ENCODE measurements at places on chromosomes 4 and X.

- H3K4me3 ChIP-seq, result no peak overlapping the region
- peaks cover 9% of the 10 kb centered on the region for H3K27me3 ChIP-seq
- H3K27ac ChIP-seq, result no peak overlapping the region
- H3K36me3 ChIP-seq, result no peaks in the 10 kb centered on the region
- no peak for DNase-seq
Observed at GRCh38 chr4:109985993-109986974, 73.6 kb downstream of the EGF start.

GRCh38 chr4:11198516-11199305 is 230.0 kb downstream of the HS3ST1 start:
- DNase-seq, result no peak
- H3K4me3 ChIP-seq, result no peak overlapping the region
- H3K27ac ChIP-seq, result no peak overlapping the region
- no peaks in the 10 kb centered on the region for H3K27me3 ChIP-seq
- H3K4me1 ChIP-seq, result no peaks in the 10 kb centered on the region

GRCh38 chr4:182085051-182085480 is 158.1 kb upstream of the TENM3 start:
- no peak overlapping the region for H3K4me3 ChIP-seq
- no peaks in the 10 kb centered on the region for H3K27me3 ChIP-seq
- H3K27ac ChIP-seq, result no peak overlapping the region
- DNase-seq, result no peak

- no peaks in the 10 kb centered on the region for H3K4me1 ChIP-seq
- DNase-seq, result no peak
- H3K4me3 ChIP-seq, result no peak overlapping the region
- H3K27me3 ChIP-seq, result no peaks in the 10 kb centered on the region
- H3K27ac ChIP-seq, result no peak overlapping the region
- no peaks in the 10 kb centered on the region for H3K36me3 ChIP-seq
Observed at GRCh38 chr4:82241534-82241933, 132.3 kb downstream of the HNRNPD start.

DNA sequence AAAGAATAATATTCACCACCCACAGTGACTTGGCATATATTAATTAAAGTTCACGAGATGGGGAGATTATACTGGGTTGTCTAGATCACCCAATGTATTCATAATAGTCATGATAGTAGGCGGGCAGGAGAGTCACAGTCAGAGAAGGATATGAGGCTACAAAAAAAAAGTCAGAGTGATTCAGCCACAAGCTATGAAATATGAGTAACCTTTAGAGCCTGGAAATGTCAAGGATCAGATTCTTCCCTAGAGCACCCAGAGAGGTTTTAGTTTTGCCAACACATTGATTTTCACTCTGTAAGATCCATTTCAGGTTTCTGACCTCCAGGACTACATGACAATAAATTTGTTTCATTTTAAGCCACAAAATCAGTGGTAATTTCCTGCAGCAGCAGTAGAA is 501.9 kb downstream of the GABRG1 start:
- no peak for DNase-seq
- no peaks in the 10 kb centered on the region for H3K27me3 ChIP-seq
- H3K36me3 ChIP-seq, result no peaks in the 10 kb centered on the region

DNA sequence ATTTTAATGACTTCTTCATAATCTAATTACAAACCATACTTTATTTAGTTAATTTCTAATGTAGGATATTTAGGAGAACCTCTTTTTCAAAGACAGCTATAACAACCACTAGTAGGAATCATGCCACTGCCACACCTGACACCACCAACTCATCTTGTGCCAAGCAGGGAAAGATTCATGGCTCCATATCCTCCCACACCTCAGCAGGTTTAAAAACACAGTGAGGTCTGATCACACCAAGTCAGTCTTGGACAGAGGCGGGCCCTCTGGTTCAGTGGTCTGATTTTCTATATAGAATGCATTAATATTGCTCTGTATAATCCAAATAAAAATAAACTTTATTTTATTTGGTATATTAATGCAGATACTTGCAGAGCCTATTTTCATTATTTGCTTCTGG is 227.7 kb upstream of the TTC29 start:
- DNase-seq, result no peak
- H3K4me3 ChIP-seq, result no peak overlapping the region

- H3K27me3 ChIP-seq, result no peaks in the 10 kb centered on the region
- DNase-seq, result no peak
- no peaks in the 10 kb centered on the region for H3K36me3 ChIP-seq
- H3K4me1 ChIP-seq, result peaks cover 45% of the 10 kb centered on the region
- no peak overlapping the region for H3K27ac ChIP-seq
Observed at GRCh38 chr4:94559351-94559806, 107.6 kb downstream of the PDLIM5 start.

DNA sequence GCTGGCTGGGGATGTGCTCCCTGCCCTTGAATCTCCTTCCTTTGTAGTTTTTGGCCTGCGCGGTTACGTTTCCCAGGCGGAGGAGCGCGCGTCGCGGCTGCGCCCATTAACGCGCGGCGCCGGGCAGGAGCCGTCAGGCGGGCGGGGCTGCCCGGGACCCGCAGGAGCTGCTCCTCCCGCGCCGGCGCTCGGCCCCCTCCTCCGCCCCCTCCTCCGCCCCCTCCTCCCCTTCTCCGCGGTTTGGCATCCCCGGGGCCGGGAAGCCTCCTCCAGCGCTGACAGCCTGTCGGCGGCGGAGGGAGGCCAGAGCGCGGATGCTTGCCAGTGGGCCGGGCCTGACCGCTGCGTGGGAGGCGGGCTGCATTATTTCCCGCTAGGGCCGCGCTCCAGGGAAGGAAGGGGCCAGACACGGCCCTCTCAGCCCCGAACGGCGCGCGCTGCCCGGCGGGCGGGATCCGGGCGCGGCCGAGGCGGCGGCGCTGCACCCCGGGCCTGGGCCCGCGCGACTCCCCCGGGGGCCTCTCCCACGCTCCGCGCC is at the start of gene DCLK2:
TSS of gene DCLK2 (plus strand) at position 405 of the 538 bp plus-strand sequence. CDS start 583 bp downstream, outside the sequence.
- H3K27me3 ChIP-seq, result no peaks in the 10 kb centered on the region
- peak within 1 kb of the TSS; percentile 73 for H3K4me3 ChIP-seq
- no peaks in the 10 kb centered on the region for H3K36me3 ChIP-seq
- peak within 1 kb of the TSS; percentile 91 for H3K27ac ChIP-seq
- H3K4me1 ChIP-seq, result peaks cover 24% of the 10 kb centered on the region

Data from stomach (tissue), 19 donors.